ENCODE measurements at places on chromosomes 11 and 22.
A peak's percentile ranks its signal among the peaks of the same experiment; 100 is the strongest.

DNA sequence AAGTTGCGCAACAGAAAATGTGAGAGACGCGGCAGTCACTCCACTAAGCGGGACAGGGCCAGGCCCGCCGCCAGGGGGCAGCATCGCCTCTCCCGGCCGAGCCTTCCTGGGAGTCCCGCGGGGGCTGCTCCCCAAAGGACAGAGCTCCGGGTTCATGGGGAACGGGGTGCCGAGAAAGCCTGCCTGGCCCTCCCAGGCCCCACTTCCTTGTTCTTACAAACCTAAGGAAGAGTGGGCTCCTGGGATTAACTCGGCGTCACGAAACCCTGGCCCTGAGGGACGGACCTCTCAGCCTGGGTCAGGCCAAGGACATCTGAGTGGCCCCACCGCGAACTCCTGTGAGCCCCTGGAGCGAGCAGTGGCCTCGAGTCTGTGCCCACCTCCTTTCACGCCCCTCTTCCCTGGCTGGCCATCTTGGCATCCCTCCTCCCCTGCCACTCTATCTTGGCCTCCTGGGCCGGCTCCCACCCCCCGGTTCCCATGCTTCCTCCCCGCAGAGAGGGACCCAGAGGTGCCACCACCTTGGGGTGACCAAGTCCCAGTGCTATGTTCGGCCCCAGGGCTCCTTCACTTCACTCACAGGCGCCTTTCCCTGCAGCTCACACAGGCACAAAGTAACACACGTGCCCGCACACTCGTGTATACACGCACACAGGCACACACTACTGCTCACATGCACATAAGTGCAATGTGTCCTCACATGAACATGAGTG, 99.9 kb upstream of the FGF3 start:
- DNase-seq = no peak

DNA sequence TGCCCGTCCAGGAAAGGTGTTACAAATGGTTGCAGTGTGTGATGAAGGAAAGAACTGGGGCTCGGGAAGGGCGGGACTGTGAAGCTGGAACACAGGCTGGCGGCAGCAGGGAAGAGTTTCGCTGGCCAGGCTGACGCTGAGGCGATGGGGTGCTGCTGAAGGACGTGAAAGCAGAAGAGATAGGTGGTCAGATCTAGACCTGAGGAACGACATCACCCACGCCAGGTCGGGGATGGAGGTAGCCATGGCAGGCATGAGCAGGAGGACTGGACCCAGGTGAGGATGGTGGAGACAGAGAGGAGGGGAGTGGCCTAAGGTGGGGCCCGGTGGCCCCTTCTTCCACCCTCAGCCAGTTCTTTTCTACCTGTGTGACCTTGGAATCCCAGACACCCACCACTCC, 9.1 kb downstream of the CDC42EP2 start:
- no peak for DNase-seq

DNA sequence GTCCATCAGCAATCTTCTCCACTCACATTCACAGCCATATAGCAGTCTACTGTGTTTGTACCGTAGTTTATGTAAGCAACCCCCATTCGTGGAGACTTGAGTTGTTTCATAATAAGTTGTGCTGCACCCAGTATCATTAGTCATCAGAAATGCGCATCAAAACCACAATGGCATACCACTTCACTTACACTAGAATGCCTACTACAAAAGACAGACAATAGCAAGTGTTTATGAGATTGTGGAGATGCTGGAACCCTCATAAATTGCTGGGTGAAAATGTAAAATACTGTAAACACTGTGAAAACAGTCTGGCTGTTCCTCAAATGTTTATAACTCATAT, 133.3 kb downstream of the ATXN10 start:
- peak; percentile 85 for DNase-seq

DNA sequence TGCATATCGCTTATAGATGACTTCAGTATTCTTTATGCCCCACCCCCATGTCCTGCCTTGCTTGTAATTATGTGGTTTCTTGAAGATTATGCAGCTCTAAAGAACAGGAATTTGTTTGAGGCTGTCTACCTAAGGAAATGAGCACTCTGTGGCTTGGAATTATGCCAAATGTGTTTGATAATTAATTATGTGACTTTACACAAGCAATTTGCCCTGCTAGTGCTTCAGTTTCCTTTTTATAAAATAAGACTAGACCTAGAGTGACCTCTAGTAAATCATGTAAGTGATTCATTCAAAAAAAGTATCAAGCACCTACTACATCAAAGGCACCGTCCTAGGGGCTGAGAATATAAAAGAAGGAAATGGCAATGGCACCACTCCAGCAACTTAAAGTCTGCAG, 491.5 kb upstream of the KIRREL3 start:
- no peak for DNase-seq

GRCh38 chr22:30609260-30610185, 2.5 kb downstream of the TCN2 start:
- peak; percentile 36 for DNase-seq

DNA sequence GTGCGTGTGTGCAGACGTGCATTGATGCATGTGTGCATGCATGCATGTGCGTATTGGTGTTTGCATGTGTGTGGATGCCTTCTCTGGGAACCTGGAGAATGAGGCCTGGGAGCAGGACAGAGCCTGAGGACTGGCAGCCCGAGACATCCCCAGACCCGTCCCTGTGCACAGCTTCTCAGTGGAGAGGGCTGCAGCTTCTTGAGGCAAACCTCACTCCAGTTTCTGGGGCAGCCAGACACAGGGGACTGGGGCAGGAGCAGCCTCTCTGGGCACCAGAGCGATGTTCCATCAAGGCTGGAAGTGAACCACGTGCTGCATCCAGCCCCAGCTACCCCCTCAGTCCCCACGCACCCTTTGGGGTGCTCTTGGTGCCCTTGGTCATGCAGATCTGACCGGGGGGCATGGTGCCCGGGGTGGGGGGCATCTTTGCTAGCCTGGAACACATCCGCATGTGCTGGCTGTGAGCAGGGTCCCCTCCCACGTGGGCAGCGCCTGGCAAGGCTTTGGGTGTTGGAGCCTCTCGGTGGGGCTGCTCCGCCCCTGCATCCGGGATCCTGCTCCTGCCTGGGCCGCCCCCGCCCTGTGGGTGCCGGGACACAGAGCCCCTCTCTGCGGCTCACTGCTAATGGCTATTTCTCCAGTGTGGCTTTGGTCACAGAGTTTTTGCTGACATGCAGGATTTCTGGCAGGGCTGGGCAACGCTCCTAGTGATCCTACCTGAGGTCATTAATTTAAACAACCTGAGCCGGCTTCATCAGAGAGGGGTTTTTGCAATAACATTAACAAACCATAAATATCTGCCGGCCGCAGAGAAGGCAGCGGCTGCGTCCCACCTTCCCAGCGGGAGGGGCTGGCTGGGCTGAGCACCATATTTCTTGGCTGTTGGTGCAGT, 434.7 kb downstream of the TBC1D22A start:
- no peak for DNase-seq

DNA sequence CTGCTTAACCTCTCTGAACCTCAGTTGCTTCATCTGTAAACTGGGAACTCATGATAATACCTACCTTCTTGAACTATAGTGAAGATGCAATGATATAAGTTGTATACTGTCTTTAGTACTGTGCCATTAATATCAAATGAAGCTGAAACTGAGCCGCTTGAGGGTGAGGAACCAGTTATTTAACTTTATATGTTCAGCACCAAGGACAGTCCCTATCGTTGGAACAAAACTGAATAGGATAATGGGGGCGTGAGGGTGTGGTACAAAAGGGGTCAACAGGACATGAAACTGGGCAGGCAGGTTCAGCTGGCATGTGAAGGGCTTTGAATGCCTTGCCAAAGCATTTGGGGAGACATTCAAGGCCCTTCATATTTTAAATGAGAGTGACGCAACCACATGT, 112.6 kb downstream of the C11orf91 start:
- no peak for DNase-seq

GRCh38 chr11:83116015-83116641, 40.8 kb upstream of the PCF11 start:
- no peak for DNase-seq

DNA sequence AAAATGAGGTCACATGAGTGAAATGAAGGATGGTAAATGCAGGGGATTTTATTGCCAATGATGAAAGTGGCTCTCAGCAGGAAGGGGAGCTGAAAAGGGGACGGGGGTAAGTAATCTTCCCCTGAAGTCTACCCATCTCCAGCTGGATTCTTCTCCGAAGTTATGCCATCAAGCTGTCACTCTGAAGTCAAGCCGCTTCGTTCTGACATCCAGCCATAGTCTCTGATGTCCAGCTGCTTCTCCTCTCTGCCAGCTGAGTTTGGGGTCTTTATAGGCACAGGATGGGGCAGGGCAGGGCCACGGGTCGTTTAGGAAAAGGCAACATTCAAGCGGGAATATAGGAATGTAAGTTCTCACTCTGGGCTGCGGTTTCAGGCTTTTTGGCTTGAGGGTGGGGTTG, 181.9 kb upstream of the ANO3 start:
- no peak for DNase-seq

DNA sequence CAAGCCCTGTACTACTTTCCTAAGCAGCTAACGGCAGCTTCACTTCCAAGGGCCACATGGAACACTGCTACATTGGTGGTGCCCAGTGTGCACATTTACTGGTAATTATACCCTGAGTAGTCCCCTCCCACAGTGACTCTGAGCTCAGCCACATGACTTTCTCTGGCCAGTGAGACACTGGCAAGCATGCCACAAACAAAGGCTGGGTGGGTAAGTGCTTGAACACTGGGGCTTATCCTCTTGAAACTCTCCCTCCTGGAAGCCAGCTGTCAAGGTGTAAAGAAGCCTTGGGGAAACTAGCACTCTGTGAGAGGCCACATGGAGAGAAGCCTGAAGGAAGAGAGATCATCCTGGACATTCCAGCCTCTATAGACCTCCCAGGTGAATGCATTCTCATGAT, 54.4 kb upstream of the DRD2 start:
- DNase-seq = no peak

DNA sequence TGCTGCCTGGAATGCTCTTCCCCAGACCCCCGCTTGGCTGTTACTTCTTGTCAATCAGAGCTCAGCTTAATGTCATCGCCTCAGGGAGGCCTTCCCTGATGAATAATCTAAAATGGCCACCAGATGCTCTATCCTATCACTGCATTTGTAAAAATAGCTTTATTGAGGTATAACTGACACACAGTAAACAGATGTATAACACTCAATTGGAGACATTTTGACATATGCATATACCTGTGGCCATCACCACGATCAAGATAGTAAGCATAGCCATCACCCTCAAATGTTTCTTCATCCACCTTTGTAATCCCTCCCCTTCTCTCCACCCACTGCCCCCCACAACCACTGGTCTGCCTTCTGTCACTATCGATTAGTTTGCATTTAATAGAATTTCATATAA, 36.6 kb upstream of the NECTIN1 start:
- no peak for DNase-seq

DNA sequence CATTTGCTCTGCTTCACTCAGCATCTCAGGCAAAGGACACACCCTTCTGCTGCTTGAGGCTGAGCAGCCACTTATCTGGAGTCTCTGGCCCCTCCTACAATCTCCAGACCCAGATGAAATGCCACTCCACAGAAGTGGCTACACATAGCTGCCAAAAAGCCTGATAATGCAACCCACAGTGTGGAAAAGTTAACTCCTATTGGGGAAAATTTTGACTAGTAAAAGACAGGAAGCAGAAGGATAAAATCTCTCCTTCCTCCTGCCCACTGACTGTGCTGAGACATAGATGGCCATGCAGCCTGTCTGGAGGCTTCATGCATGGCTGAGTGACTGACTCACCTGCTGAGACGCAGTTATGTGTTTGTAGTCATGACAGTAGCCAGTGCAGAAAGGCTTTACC, 92.3 kb upstream of the TEAD1 start:
- DNase-seq = no peak

GRCh38 chr11:117117681-117118080, 19.5 kb upstream of the SIK3 start:
- no peak for DNase-seq

GRCh38 chr11:63020671-63021291, 5.1 kb upstream of the SLC22A8 start:
- DNase-seq = no peak

DNA sequence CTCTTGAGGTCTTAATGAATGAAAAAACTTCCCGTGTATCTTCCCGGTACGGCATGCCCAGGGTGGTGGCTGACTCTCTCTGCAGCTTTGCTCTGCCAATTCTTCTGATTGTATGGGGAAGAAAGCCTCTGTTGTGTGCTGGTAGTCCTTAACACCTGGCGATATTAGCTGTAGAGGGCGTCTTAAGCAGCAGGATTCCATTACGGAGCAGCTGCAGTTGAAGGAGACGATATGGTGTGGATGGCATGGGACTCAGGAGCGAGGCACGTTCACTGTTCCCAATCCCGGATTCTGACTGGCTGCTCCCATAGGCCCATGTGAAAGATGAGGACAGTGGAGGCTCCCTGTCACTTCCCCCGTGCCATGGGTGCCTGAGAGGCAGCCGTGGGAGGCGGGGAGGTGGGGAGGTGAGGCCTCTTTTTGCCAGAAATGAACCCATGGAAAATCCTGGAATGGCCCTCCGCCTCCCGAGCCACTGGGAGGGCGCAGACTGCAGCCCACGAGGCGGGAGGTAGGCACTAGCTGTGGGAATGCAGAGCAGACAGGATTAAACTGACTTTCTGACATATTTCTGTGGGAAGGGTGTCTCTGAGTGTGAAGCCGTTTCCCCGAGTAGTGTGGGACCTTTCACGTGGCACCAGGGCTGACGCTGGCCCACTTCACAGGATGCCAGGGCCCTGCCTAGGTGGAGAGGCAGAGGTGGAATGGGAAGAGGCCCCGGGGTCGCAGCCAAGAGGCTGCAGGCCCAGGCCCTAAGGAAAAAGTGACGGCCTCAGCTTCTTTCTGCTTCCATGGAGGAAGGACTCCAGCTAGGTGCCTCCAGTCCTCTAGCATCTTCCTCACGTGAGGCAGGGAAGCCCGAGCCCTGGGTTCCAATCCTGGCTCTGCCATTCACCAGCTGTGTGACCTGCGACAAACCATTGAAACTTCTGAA, 121.4 kb upstream of the CD82 start:
- no peak for DNase-seq

DNA sequence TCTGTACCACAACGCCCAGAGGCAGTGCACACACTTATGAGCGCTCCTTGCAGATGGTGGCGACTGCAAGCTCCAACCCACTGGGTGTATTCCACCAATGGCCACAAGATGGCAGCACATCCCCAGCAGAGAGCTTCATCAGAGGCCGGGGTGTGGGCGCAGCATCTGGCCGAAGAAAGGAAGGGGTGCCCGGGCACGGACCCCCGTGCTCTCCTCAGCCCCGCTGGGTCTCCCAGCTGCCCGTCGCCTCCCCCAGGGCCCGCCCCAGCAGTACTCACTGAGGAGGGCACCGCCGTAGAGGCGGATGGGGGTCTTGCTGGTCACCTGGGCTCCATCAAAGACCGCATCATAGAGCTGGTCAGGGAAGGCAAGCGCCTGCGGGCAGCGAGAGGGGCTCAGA, 14.2 kb downstream of the TP53I11 start:
- DNase-seq = peak; percentile 46
